ENCODE measurements at places on chromosomes 7 and 10.

DNA sequence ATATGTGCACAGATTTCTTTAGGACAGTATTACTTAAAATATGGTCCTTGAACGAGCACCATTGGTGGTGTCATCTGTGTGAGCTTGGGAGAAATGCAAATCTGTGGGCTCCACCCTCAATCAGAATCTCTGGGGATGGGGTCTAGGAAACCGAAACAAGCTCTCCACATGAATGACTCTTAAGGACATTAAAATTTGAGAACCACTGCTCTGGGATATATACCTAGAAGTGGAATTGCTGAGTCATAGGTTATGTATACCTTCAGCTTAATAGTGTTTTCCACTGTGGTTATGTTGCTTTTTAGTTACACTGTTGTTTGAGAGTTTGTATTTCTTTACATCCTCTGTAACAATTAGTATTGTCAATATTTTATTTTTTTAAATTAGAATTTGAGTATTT lies 24.0 kb downstream of the ZNRF2 start:
- no peak for DNase-seq

DNA sequence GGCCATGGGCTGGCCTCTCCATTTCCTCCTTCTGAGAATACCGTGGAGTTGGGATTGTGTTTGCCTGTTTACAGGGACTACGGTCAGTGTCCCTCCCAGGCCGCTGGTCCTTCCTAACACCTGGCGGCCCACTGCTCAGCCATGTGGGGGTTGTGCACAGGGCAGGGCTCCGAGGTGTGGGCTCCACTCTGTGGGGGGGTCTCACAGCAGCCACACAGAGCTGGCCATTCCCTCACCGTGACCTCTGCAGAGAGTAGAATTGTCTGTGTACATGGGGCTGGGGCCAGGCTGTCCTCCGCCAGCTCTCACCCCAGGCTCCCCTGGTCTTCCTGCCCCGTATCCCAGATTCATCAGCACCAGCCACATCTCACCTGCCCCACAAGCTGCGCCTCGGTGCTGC lies 60.1 kb downstream of the PTPRN2 start:
- DNase-seq: no peak

- DNase-seq: no peak
Observed at GRCh38 chr7:91326516-91327199, 62.4 kb downstream of the FZD1 start.

- DNase-seq: no peak
Observed at GRCh38 chr10:132048294-132048667, 17.5 kb upstream of the JAKMIP3 start.

GRCh38 chr10:30034433-30035137 lies 24.8 kb downstream of the JCAD start:
- DNase-seq: no peak

GRCh38 chr10:127194111-127194510 lies 2.3 kb downstream of the INSYN2A start:
- DNase-seq: no peak

- DNase-seq: peak; percentile 86
Observed at GRCh38 chr7:157568770-157569584, 232.2 kb downstream of the DNAJB6 start.

- DNase-seq: peak; percentile 59
Observed at GRCh38 chr10:130014263-130015074, 50.4 kb upstream of the EBF3 start.

- DNase-seq: peak; percentile 25
Observed at GRCh38 chr7:18835001-18835690, 282.3 kb downstream of the TWIST1 start.

DNA sequence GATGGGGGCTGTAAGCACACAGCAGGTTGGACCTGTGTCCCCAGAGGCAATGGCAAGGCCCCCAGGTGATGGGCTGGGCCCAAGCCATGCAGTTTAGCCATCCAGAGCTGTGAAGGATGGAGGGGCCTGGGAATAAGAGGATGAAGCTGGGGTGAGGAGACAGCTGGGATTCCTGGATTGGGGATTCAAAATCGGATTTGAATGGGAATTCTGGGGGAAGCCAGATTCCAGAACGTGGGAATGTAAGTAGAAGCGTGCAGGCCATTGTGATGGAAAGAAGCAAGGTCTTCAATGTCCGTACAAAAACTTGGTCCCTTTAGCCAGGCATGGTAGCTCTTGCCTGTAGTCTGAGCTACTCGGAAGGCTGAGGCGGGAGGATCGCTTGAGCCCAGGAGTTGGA lies 9.8 kb downstream of the SH2B2 start:
- no peak for DNase-seq

DNA sequence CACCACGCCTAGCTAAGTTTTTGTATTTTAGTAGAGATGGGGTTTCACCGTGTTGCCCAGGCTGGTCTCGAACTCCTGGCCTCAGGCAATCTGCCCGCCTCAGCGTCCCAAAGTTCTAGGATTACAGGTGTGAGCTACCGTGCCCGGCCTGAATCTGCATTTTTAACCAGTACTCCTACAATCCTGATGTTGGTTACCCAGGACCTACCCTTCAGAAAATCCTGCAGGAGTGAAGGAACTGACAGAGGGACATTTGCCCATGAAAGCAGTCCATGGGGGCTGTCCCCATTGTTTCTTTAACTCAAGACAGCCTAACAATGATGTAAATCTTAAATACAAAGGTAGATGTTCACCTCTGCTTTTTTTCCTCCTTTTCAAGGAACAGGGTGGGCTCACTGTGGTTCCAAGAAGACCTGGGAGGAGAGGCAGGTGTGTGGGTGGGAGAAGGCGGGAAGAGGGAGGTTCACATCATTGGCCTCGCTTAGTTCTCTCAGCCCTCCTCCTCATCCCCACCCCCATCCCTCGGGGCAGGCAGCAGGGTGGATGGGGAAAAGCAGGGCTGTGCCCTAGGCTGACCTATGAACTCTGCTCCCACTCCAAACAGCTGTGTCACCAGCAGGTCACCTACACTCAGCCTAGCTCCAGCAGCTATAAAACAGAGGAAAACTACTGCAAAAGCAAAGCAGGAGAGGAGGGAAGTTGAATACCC lies 13.5 kb downstream of the LRRC20 start:
- no peak for DNase-seq

- no peak for DNase-seq
Observed at GRCh38 chr10:125820701-125821100, 2.4 kb downstream of the UROS start.

DNA sequence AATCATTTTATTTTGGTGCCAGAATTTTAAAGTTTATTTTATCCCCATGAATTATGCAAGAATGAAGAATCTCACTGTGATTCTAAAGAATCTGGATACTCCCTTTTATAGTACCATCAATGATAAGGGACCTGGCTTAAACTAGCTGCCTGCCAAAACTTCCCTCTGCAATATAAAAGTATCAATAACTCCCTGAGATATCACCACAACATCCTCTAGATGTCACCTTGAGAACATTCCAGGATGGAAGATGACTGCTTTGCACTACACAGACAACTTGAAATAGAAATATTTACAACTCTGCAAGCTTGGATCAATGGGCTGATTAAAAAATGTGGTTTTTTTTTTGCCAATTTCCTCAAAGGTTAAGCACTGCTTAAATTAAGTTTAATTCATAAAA lies 142.1 kb downstream of the SLC25A13 start:
- DNase-seq: no peak

DNA sequence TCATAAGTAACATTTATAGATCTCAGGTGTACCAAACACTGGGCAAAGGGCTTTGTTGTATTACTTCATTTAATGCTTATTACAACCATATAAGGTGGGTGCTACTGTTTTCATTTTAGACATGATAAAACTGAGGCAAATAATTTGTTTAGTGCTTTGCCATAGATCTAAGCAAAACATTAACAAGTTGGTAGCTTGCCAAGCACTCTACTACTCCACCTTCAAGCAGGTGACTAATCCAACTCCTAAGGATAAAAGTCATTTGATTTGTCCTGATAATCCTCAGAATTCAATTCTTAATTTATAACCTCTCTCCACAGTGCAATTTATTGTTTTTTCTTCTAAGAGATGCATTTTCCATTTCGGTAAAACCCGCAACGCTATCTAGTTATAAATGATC lies 646.4 kb downstream of the GRM8 start:
- DNase-seq: no peak

- no peak for DNase-seq
Observed at GRCh38 chr10:60374836-60375235, 14.8 kb downstream of the ANK3 start.

DNA sequence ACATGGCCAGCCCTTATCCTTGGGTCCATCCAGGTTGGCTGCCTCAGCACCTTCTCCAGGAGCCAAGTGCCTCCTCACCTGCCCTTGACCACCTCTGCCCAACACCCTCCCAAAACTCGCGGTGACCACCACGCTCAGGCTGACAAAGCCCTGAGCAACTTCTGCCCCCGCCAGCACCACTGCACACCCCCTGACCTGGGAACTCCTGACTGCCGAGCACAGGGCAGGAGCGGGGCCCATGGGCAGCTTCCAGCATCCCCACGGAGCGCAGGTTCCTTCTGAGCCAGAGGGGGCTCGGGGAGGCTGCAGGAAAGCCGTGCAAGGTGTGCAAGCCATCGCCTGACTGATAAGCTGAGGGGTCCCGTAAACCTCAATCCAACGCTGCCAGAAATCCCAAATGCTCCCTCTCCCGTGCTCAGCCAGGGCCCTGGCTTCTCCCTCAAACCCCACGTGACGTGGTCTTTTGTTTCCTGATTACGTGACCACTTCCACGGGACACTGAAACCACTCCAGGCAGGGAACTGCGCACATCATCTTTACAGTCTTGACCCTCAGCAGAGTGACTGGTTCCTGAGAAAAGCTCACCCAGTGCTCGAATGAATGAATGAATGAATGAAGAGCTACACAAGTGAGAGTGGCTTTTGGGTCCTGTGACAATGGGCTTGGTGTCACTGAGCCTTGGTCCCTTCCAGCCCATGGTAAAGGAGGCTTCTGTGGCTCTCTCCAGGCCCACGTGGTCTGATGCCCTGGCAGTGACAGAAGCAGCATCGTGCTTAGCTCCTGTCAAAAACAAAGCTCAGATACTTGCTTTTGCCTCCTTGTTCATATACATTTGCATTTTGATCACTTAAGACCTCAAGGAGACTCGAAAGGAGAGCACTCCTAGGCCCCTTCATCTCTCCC lies 249.8 kb upstream of the PPP2R2D start:
- DNase-seq: peak; percentile 17

- DNase-seq: no peak
Observed at GRCh38 chr7:101628522-101628921, 574 bp downstream of the MYL10 start.

DNA sequence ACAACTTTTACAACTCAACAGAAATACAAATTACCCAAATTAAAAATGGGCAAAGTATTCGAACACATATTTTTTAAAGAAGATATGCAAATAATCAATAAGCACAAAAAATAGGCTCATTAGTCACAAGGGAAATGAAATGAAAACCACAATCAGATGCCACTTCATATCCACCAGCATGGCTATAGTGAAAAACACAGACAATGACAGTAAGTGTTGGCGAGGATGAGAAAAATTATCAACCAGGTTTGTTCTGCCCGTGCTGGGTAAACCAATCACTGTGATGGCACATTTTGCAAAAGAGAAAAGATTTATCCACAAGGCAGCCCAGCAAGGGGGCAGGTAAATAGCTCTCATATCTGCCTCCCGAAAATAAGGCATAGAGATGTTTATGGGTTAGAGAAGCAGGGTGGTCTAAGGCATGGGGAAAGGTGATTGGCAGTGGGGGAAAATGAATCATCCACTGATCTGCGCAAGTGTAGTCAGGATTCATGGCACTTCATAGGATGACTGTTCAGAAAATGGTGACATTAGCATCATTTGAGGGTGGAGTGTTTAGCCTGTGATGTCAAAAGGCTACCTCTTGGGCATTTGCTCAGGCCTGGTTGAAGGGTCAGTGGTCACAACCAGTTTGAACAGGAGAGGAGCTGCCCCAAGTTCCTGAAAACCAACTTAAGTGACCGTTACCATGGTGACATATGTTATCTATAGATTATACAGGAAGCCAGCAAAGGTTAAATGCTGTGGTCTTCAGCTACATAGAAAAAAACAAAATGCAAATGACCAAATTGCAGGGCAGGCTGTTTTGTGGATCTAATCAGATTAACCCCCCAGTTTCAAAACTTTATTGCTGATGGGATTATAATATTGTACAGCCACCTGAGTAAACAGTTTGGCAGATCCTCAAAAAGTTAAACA lies 8.0 kb upstream of the CFAP70 start:
- DNase-seq: no peak

DNA sequence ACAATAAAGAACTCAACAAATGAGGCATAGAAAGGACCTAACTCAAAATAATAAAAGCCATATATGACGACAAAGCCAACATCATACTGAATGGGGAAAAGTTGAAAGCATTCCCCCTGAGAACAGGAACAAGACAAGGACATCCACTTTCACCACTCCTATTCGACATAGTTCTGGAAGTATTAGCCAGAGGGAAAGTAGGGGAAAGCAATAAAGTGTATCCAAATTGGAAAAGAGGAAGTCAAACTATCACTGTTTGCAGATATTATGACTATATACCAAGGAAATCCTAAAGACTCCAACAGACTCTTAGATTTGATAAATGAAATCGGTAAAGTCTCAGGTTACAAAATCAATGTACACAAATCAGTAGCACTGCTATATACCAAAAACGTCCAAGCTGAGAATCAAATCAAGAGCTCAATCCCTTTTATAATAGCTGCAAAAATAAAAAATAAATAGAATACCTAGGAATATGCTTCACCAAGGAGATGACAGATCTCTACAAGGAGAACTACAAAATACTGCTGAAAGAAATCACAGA lies 4.8 kb downstream of the ANXA7 start:
- DNase-seq: no peak

DNA sequence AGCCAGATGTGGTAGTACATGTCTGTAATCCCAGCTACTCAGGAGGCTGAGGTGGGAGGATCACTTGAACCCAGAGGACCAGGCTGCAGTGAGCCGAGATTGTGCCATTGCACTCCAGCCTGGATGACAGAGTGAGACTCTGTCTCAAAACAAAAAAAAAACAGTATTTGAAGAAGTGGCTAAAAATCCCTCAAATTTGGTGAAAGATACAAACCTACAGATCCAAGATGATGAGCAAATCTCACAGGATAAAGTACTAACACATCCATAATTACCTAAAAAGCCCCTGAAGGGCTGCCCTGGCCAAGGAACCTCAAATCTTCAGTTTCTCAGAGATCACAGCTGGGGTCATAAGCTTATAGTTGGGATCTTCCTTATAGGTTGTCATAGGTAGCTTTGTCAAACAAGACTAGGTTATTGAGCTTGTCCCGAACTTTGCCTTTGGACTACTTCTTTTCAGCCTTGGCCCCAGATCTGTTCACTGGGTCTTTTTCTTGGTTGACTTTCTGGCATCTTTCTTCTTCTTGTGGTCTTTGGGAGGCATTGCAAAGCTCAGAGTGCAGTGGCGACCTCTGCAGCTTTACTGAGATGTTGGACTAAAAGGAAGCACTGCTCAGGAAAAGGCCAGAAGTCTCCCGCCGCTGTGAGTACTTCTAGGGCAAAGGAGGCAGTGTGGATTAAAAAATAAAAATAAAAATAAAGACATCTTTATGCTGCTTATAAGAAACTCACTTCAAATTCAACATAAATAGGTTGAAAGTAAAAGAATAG lies 28.6 kb upstream of the SAR1A start:
- DNase-seq: no peak
